ENCODE measurements at places on chromosomes 7 and 10. TPM values are rescaled to one million over a fixed set of nuclear protein-coding genes. Genes with fewer than 3 reads are reported as not detected.

Gene GNAT3
- not detected for total RNA-seq

Gene NKX1-2
- not detected for total RNA-seq

- DNase-seq = peak; percentile 65
These were observed 85.4 kb downstream of the CCNY start for GRCh38 chr10:35421553-35422178.

Gene KCNIP2
- total RNA-seq = 0.48 TPM

DNA sequence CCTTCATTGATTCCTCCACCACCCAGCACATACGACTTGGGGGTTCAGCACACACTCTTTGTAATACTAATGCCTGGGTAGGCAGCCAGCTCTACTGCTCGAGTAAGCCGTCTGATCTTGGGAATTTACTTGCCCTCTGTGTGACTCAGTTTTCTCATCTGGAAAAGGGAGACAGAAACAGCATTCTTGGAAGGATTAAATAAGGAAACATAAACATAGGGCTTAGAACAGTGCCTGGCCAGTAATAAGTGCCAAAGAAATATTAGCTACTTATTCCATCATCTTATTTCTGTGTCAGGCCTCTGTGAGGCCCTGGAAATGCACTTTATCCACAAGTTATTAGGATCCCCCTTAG, 130.1 kb downstream of the TNS3 start:
- no peak for DNase-seq

- no peak for DNase-seq
These were observed 16.3 kb downstream of the CYP2W1 start for GRCh38 chr7:999149-999879.

DNA sequence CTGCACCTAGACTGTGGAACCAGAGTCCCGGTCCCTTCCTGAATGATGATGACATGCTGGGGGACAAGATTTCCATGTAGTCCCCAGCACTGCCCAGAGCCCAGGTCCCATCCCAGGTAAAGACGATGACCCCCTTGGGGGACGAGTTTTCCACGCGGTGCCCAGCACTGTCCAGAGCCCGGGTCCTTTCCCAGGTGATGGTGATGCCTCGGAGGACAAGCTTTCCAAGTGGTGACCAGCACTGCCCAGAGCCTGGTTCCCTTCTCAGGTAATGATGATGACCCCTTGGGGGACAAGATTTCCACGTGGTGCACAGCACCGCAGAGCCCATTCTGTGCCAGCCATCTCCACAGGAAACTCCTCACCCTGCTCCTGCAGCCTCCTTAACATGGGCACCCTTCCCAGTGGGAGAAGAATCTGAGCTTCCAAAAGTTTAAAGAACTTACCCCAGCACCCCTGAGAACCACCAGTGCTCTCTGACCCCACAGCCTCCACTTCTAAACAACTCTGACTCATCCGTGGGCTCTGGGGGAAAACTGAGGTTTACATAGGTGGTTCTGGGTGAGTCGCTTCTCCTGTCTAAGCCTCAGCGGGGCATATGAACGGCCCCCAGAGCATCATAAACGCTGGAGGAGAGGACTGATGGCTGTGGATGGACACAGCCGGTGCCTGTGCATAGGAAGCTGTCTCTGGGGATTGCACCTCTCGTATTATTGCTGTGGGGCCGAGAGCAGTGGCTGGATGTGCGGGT, 233.2 kb downstream of the TCERG1L start:
- no peak for DNase-seq

Gene AFAP1L2
- 3.4 TPM for total RNA-seq
